Thoracic aorta (tissue), 2 donors: ENCODE measurements at places on chromosomes 3 and 15. TPM values are rescaled to one million over a fixed set of nuclear protein-coding genes. Genes with fewer than 3 reads are reported as not detected.

DNA sequence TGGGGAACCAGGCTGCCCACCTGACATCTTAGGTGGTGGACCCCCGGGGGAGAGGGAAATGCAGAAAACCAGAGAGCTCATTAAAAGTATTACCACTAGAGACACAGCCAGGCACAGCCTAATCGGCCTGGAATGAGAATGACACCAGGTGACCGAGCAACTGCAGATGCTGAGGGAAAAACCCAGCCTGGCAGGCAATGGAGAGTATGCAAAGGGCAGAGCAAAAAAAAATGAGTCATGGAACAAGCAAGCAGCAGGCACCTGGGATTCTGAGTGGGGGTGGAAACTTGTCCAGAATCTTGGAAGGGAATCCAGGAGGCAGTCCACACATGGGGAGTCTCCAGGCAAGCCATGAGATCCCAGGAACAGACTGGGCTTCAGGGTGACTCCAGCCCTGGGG lies 183.7 kb upstream of the LRRN1 start:
- DNase-seq = no peak

- DNase-seq = no peak
These were observed 7.2 kb downstream of the PLD1 start for GRCh38 chr3:171803044-171803443.

The CHRD gene
- total RNA-seq = 21.7 TPM

The SSUH2 gene
- 0.14 TPM for total RNA-seq

The NDN gene
- total RNA-seq = 80.0 TPM

- no peak for DNase-seq
These were observed 241.2 kb downstream of the PDZRN3 start for GRCh38 chr3:73383470-73384049.

The SHQ1 gene
- 12.3 TPM for total RNA-seq
